ENCODE measurements at places on chromosomes 5 and 9.

DNA sequence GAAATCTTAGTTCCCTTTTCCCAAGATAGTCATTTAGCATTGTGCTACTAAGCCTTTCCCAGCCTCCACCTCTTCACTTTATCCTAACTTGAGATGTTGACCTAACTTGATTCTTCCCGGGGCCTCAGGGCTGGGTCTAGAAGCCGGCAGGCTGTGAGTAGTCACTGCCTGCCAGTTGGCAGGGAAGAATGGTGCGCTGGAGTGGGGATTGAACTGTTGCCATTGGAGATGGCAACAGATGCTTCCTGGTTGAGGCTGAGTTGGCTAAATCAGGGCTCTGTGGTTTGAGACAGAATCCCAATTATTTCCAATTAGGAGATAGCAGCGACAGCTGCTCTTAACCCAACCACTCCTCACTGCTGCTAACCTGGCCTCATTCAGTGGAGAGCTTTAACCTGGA is 343.1 kb downstream of the BRINP1 start:
- DNase-seq: no peak

GRCh38 chr9:5510360-5510931 is at the start of gene PDCD1LG2:
Gene PDCD1LG2, plus strand, starts transcription at chr9:5510531. Its CDS starts 12,016 bp downstream, at chr9:5522547.
- no peak for DNase-seq

GRCh38 chr9:8570776-8571175 is 771.2 kb upstream of the DMAC1 start:
- DNase-seq: no peak

- no peak for DNase-seq
These were observed at the start of gene PRSS3 for GRCh38 chr9:33795281-33795680. Gene PRSS3, plus strand, starts transcription at chr9:33795561. Its CDS starts 13 bp downstream, at chr9:33795574.

DNA sequence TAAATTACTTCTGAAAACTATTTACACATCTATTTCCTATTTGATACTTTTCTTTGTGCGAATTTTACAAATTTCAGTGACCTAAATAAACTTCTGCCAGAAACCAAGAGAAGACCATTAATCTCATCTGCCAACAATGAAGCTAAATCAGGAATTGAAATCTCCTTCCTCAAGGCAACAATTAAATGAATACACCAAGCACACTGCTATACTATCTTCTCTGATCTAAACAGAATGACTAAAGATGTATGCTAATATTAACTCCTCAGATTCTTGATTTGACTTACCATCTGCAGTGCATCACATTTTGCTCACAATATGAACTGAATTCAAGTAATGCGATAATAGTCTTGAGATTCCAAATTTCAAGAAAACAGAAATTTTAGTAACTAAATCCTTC is 82.3 kb downstream of the CEP120 start:
- no peak for DNase-seq

DNA sequence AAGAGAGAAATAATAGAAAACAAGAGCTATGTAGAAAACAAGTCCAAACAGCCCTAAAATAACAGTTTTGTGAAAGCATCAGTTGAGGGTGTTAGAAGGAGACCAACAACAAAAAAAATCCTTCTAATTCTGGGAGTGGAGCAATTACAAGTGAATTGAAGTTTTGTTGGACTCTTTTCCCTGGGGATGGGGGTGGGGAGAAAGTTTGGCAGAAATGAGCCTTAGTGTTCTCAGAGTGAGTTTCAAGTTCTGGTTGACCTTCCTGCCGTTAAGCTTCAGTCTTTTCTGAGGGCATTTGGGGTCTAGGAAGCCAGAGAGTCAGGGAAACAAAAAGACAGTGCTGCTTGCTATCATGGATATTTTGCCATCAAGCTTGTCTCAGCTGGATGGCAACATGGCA is 106.3 kb upstream of the TRIM32 start:
- DNase-seq: no peak

DNA sequence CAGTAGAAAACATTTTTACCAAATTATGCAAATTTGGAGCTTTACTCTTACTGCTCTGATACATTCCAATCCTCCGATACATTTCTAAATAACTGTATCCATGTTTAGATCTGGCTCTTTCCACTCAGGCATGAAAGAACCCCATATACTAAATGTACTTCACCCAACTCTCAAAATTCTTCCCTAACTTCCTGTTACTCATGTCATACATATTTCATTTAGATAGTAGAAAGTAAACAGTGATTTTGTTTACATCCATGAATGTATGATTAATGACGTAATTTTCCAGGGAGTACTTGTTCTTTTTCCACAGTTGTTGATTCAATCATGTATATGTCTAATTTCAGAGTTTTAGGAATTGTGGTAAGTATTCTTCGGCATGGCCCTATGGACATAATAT is 1426.5 kb upstream of the C9orf72 start:
- no peak for DNase-seq

DNA sequence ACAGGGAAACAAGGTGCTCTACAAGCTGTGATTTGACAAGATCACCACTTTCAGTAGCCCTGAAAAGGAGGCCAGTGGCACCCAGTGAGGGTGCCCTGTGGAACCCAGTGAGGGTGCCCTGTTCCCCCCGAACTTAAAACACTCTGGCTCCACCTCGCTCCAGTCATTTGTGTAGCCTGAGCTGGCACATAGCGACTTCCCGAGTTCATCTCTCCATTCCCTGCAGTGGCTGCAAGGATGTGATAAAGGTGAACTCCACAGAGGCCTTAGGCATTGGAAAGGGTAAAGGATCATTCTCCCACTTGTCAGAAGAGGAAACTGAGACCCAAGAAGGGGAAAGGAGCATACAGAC is 21.9 kb upstream of the ANXA6 start:
- DNase-seq: no peak

- DNase-seq: no peak
These were observed 51.5 kb downstream of the KLF9 start for GRCh38 chr9:70362952-70363351.

- DNase-seq: no peak
These were observed 234.8 kb downstream of the MED10 start for GRCh38 chr5:6143523-6143922.
